Spinal cord (tissue), 10 donors: ENCODE measurements at places on chromosomes 7 and 10.

DNA sequence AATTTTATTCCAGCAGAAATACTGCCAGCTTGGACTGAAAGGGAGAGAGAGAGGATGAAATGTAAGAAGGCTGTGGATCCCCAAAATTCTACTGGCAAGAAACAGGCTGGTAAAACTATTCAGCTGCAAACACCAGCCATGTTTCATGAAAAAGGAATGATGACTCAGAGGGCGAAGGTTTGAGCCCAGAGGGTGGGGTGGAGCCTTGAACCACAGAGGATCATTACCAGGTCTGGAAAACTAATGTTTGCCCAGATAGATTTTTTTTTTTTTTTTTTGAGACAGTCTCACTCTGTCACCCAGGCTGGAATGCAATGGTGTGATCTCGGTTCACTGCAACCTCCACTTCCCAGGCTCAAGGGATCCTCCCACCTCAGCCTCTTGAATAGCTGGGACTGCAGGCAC lies 41.7 kb upstream of the NRF1 start:
- H3K4me3 ChIP-seq, result no peak overlapping the region
- H3K27ac ChIP-seq, result no peak overlapping the region
- DNase-seq, result no peak
- H3K36me3 ChIP-seq, result no peaks in the 10 kb centered on the region
- H3K4me1 ChIP-seq, result no peaks in the 10 kb centered on the region

- no peaks in the 10 kb centered on the region for H3K36me3 ChIP-seq
- H3K4me1 ChIP-seq, result no peaks in the 10 kb centered on the region
- no peaks in the 10 kb centered on the region for H3K27me3 ChIP-seq
- H3K4me3 ChIP-seq, result no peak overlapping the region
- no peak for DNase-seq
Observed at GRCh38 chr10:113541549-113541927, 11.3 kb upstream of the HABP2 start.

DNA sequence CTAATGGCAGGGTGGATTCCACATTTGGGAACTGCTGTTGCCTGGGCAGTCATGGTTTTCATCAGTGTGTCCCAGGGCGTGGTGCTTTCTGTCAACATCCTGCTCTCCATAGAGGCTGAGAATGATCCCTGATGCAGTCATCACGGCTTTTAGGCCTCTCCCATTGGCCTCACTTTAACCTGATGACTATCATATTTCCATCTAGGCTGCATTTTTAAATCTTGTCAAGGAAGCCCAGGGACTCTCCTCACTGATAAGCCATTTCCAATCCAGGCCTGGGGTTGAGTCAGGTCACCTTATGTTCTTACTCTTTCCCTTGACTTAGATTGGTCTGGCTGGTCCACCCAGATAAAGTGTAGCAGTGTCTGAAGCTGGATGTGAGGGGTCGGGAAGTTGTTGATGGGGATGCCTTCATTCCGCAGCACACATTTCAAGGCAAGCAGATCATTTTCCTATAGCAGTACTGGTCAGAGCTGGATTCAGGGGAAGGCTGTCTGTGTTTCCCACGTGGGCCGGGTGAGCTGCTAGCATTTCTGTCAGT lies 177.0 kb downstream of the AUTS2 start:
- no peak overlapping the region for H3K27ac ChIP-seq
- no peaks in the 10 kb centered on the region for H3K36me3 ChIP-seq
- H3K27me3 ChIP-seq, result no peaks in the 10 kb centered on the region
- no peak for DNase-seq
- H3K4me1 ChIP-seq, result no peaks in the 10 kb centered on the region
- H3K4me3 ChIP-seq, result no peak overlapping the region

- H3K27ac ChIP-seq, result no peak overlapping the region
- no peak for DNase-seq
- peaks cover 23% of the 10 kb centered on the region for H3K4me1 ChIP-seq
- H3K27me3 ChIP-seq, result no peaks in the 10 kb centered on the region
Observed at GRCh38 chr10:97587183-97587582, 2.3 kb upstream of the C10orf62 start.

DNA sequence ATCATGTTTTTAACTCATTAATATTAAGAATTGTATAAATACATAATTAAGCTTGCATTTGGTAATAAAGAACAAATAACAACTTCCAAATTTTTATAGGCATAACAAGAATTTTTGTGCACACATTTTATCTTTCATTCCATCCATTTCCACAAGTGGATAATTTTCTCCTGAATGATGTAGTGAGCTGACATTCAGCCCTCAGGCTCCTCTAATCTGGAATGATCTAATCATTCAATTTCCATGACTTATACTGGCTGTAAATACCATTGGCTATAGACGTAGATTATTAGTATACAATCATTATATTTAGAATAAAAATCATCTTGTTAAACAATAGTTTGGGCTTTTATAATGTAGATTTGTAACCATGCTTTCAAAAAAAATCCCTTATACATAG lies 287.2 kb upstream of the GHITM start:
- DNase-seq, result no peak
- H3K27ac ChIP-seq, result no peak overlapping the region
- no peaks in the 10 kb centered on the region for H3K36me3 ChIP-seq
- no peak overlapping the region for H3K4me3 ChIP-seq

- DNase-seq, result no peak
- no peaks in the 10 kb centered on the region for H3K27me3 ChIP-seq
- H3K4me1 ChIP-seq, result peaks cover 40% of the 10 kb centered on the region
Observed at GRCh38 chr10:95513941-95514392, 47.2 kb downstream of the SORBS1 start.
